Lower leg skin (tissue), 4 donors: ENCODE measurements at places on chromosomes 12 and 14.

DNA sequence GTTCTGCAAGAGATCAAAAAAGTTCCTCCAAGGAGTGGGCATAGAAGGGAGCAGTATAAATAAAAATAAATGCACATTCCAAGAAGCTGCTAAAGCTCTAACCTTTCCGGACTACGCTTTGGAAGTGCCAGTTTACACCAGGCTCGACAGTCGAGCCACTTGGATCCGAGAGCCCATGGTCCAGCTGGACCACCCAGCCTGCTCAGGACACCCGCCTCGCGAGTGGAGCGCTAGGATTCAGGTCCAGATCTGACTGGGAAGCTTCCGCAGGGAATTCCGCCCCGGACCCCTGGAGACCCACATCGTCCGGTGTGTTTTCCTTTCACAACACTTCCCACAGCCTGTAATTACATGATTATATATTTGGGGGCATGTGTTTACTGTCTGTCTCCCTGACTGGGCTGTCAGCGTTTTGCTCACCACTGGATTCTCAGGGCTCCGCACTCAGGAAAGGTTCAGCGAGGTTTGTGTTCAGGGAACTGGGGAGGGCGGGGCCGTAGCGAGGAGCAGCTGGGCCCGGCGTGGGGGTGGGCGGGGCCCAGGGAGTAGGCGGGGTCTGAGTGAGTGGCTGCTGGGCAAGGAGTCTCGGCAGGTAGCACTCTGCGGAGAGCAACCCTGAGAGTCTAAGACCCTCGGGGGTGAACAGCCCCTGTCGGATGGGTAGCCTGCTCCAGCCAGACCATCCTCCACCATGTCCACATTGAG, 52.3 kb upstream of the TMEM263 start:
- peak; percentile 40 for DNase-seq

DNA sequence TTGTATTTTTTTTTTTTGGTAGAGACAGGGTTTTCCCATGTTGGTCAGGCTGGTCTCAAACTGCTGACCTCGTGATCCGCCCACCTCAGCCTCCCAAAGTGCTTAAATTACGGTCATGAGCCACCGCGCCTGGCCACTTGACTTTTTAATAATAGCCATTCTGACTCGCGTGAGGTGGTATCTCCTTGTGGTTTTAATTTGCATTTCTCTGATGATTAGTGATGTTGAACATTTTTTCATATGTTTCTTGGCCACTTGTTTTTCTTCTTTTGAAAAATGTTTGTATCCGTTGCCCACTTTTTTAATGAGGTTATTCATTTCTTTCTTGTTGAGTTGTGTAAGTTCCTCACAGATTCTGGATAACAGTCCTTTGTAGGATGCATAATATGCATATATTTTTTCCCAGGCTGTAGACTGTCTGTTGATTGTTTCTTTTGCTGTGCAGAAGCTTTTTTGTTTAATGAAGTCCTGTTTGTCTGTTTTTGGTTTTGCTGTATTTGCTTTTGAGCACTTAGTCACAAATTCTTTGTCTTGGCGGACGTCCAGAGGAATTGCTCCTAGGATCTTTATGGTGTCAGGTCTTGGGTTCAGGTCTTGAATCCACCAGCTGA, 10.3 kb upstream of the PGAM5 start:
- DNase-seq = no peak

DNA sequence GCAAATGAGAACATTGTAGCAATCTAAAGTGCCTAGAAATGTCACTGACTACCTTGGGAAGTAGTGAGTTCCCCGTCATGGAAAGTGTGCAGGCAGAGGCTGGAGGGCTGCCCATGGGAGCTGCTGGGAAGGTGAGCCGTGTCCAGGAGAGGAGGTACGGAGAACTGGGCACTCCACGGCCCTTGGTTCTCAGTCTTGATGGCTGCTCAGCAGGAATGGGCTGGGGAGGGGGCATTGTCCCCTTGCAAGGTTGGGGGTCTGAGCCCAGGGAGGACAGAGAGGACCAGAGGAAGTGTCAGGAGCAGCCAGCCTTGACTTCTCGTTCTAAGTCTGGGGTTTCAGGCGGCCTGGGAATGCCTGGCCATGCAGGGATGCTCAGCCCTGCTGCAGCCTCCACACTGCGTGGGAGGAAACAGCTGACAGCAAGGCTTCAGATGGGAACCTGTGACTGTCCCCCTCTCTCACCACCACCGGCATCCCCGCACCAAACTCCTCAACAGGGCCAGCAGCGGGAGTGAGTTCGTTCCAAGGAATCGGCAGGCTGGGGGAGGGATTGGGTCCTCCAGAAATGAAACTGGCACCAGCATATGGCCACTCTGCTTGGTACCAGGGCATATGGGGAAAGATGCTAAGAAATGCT, 140.2 kb downstream of the BCL11B start:
- peak; percentile 6 for DNase-seq

DNA sequence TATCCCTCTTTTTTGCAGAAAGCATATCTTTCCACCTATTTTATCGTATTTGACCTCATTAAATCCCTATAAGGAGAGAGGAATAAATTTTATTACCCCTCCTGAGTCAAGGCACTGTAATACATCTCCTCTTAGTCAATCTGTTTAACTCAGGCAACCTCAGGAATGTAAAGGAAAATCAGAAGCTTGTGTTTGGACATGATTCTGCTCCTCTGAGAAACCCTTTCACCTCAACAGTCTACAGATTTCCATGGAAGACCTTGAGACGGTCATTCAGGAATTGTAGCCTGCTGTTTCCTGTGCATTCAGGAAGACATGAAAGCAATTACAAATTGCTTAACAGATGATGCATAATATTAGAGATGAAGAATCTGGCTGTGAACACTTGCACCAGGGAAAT, 360.8 kb downstream of the PAWR start:
- DNase-seq = no peak

DNA sequence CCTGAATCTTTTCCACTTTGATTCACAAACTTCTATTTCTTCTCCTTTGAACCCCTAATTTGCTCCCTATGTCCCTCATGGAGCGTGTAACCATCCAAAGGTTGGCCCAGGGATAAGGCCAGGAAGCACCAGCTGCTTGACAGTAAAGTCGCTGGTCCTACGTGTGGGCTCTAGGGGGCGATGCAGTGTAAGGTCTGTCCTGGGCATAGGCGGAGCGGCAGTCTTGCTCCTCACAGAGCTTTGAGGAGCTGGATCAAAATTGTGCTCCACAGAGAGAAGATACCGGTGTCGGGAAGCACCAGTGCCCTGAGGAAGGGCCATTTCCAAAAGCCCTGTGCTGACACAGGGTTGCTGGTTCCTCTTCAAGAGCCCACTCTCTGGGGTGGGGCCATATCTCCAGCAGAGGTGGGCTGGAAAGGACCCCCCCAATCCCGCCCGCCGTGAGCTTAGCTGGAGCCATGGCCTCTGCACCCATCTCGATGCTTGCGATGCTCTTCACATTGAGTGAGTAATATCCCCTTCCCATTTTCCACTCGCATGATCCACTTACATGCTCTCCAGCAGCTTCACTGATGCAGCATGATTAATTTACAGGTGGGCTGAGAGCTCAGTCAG, 49.9 kb upstream of the OR4E1 start:
- no peak for DNase-seq

GRCh38 chr12:26878661-26879119, 45.7 kb upstream of the ITPR2 start:
- DNase-seq = peak; percentile 72

DNA sequence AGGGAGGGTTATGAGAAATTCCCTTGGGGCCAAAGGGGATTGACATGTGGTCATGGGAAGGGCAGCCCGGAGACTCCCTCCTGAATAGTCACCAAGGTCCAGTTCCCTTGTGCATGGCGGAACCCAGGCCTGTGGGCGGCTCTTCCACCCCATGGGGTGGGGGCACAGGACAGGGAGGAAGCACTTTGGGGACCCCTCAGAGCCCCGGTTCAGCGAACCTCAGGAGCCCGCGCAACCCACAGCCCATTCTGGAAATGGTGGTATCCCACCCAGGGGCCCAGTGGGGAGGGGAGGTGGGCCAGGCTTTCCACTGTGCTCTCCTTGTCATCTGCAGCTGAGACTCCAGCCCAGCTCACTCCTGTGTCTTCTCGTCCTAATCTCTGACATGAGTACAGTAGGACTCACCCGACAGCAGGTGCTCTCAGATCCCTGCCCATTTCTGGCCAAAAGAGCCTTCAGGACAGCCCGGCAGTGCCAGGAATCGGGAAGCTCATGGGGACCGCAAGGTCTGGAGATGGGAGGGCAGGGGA, 255.2 kb upstream of the SFSWAP start:
- peak; percentile 48 for DNase-seq

- DNase-seq = no peak
These were observed 67.0 kb upstream of the RD3L start for GRCh38 chr14:104009297-104009696.
